Neural progenitor cell (in vitro differentiated cells): ENCODE measurements at places on chromosomes 16 and 17.

GRCh38 chr17:78985395-78985794 is 5.7 kb upstream of the LGALS3BP start:
- no peaks in the 10 kb centered on the region for H3K36me3 ChIP-seq
- no peak overlapping the region for H3K4me3 ChIP-seq
- no peak for DNase-seq
- H3K27me3 ChIP-seq = peaks cover 8% of the 10 kb centered on the region

DNA sequence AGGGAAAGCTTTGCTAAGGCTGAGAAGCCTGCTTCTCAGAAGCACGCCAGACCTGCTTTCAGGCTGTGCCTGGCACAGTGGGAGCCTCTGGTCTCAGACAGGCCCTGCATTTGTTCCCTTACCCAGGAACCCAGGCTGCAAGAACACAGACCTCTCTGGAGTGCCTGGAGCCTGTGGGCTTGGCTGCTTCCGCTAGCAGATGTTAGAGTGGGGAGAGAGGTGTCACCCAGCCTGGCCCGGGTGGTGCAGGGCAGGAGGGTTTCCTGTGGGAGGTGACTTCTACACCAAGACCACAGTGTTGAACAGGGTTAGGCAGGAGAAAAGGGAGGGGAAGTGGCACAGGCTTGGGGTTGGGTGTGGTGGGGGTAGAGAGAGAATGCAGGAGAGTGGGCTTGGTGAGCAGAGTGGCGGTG is 35.8 kb upstream of the ADGRG1 start:
- H3K27ac ChIP-seq = no peak overlapping the region
- H3K27me3 ChIP-seq = no peaks in the 10 kb centered on the region
- no peak overlapping the region for H3K4me3 ChIP-seq
- no peak for DNase-seq
- no peaks in the 10 kb centered on the region for H3K36me3 ChIP-seq

DNA sequence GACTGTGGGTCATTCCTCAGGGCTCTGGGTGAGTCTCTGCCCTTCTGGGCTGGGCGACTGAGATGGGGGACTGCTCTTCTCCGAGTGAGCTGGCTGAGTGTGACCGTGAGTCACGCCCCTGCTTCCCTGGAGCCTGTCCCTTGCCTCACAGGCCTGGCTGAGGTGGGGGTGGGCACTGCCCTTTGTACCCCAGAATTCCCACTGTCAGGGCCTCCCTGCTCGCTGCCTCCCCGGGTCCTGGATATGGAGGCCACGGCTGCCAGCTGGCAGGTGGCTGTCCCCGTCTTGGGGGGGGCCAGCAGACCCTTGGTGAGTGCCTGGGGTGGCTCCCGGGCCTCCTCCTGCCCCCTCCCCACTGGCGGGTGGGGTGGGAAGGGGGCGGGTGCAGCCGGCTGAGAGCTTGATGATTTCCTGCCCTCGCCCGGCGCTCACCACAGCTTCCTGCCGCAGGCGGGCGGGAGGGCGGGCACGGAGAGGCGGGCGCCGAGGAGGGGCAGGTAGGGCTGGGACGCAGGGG is at the start of gene LAT:
Gene LAT (plus strand): TSS at position 434 of the 517 bp plus-strand sequence. CDS start 366 bp downstream, outside the sequence.
- H3K27ac ChIP-seq = no peak within 1 kb of the TSS
- H3K27me3 ChIP-seq = no peaks in the 10 kb centered on the region
- no peaks in the 10 kb centered on the region for H3K4me1 ChIP-seq
- H3K4me3 ChIP-seq = no peak within 1 kb of the TSS

- H3K27ac ChIP-seq = no peak overlapping the region
- no peak for DNase-seq
- peaks cover 41% of the 10 kb centered on the region for H3K27me3 ChIP-seq
- peaks cover 19% of the 10 kb centered on the region for H3K4me1 ChIP-seq
Observed at GRCh38 chr16:68234188-68235107, 1.5 kb downstream of the ESRP2 start.
